ENCODE measurements at places on chromosomes 6 and 20.

- DNase-seq: no peak
Observed at GRCh38 chr20:37669773-37670236, 24.0 kb upstream of the CTNNBL1 start.

- no peak for DNase-seq
Observed at GRCh38 chr6:168097621-168098430, 18.8 kb upstream of the FRMD1 start.

DNA sequence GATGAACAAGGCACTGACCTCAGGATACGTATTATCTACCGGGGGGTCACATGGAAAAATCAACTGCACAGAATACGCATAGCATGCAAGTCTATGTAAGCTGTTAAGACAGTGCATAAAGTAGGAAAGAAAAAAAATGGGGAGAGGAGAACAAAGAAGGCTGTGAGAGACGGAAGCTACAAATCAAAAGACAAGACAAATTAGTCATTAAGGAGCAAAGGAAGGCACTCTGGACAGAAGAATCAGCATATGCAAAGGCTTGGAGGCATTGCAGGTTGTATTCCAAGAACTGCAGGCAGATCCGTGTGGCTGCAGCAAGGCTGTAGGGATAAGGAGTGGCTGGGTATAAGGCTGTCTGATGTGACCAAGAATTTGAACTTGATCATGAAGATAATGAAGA lies 89.0 kb downstream of the NRSN1 start:
- no peak for DNase-seq

DNA sequence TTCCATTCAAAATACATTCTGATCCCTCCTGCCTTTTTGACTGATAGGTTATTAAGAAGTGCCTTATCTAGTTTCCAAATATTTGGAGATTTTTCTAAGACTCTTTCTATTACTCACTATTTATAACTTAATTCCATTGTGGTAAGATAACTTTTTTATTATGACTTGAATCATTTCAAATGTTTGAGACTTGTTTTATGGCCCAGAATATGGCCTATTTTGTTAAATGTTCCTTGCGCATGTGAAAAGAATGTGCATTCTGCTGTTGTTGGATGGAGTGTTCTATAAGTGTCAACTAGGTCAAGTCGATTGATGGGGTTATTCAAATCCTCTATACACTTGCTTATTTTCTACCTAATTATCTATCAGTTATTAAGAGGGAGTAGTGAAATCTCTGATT lies 13.1 kb upstream of the TCP11 start:
- DNase-seq: no peak

- no peak for DNase-seq
Observed at GRCh38 chr20:54208548-54209176, 775 bp downstream of the PFDN4 start.
